ENCODE measurements at places on chromosomes 16 and 17.

GRCh38 chr16:47713225-47713595, 252.1 kb downstream of the PHKB start:
- DNase-seq = no peak

DNA sequence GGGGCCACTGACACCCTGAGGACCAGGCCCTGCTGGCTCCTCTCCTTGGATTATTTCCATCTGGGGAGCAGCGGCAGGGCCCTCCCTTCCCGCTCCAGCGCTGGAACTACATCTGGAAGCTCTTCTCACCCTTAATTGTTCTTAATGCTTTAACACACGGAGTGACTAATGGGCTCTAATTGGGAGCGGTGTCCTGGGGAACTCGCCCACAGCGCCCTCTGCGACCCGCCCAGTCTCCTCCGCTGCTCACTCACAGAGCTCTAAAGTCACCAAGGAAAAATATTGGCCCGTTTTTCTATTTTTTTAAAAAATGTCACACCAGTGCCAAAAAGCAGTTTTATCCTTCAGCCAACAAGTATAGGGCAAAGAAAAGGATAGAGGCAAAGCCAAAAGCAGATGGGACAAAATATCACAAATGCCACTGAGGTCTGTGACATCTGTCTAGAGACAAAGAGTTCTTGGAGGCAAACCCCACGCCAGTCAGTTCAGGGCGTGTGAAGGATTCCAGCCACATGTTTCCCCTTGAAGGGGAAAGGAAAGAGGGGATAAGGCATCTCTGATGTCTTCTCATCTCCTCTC, 134.7 kb downstream of the RBFOX3 start:
- no peak for DNase-seq

- no peak for DNase-seq
Observed at GRCh38 chr16:75628351-75628750, 5.3 kb upstream of the ADAT1 start.

GRCh38 chr17:10429421-10430045, 7.8 kb upstream of the MYH8 start:
- no peak for DNase-seq

DNA sequence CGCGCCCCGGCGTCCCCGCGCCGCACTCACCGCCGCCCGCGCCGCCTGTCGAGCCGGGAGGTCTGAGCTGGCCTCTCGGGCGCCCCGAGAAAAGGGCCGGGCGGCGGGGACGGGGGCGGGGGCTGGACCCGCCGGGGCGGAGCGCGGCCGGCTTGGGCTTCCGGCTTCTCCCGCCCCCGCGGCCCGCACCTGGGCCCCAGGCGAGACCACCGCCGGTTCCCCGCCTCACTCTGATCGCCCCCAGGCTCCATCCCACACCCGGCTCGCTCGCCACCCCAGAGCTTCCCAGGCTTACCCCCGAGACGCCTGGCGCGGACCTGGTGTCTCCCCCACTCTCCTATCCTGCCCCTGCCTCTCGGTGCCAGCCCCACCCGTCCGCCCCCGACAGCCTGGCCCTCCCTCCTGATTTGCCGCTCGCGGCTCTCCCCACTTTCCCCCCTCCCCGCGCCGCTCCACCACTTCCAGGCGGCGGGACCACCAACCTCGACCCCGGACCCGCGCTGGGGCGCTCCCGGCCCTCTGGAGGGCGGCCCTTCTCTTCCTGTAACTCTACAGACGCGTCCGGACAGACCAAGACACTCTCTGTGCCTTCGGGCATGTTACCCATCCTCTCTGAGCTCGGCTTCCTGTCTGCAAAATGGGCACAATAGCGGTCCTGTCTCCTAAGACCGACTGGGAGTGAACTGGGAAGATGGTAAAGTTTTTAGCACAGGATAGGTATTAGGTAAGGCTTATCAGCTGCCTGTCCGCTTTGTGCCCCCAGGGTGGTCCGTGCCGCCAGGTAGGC, at the start of gene LITAF:
Gene LITAF (minus strand): TSS at position 64 of the 787 bp plus-strand sequence. CDS start 30,189 bp downstream, outside the sequence.
- DNase-seq = no peak

- DNase-seq = no peak
Observed at GRCh38 chr16:1929105-1929504, 10.9 kb upstream of the HS3ST6 start.

GRCh38 chr16:46828292-46828691, 2.7 kb downstream of the C16orf87 start:
- DNase-seq = no peak

DNA sequence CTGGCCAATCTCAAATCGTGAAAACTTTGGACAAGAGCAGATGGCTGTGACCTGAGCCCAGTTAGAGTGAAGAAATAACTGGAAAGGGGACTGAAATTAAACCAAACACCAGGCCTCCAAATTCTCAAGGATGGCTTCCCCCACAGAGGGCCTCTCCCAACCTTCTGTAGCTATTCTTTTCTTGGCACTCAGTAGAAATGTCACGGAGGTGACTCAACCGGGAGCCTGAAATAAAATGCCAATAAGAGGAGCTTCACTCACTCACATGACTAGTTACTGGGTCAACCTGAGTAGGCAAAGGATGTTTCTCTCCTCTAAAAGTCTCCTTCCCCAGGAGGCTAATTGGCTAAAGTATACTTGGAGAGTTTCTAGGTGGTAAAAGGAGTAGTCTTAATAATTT, 230.7 kb downstream of the MAF start:
- no peak for DNase-seq

DNA sequence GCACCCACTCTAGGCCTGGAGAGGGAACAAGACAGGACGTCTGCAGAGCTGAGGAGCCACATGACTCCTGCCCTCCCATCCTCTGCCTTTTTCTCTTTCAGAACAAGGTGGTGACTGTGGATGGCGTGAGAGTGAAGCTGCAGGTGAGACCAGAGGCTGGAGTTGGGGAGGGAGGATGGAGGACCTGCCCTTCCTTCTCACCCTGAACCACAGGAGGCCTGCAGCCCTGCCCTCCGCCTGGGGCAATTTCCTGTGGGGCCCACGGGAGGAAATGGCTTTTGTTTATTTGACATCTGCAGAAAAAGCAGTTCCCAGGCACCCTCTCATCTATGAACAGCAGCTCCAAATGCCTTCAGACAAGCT, 5.1 kb downstream of the RAB37 start:
- no peak for DNase-seq

GRCh38 chr17:59357219-59357697, 25.8 kb downstream of the YPEL2 start:
- no peak for DNase-seq

GRCh38 chr17:67759355-67760171, 41.8 kb downstream of the NOL11 start:
- no peak for DNase-seq

DNA sequence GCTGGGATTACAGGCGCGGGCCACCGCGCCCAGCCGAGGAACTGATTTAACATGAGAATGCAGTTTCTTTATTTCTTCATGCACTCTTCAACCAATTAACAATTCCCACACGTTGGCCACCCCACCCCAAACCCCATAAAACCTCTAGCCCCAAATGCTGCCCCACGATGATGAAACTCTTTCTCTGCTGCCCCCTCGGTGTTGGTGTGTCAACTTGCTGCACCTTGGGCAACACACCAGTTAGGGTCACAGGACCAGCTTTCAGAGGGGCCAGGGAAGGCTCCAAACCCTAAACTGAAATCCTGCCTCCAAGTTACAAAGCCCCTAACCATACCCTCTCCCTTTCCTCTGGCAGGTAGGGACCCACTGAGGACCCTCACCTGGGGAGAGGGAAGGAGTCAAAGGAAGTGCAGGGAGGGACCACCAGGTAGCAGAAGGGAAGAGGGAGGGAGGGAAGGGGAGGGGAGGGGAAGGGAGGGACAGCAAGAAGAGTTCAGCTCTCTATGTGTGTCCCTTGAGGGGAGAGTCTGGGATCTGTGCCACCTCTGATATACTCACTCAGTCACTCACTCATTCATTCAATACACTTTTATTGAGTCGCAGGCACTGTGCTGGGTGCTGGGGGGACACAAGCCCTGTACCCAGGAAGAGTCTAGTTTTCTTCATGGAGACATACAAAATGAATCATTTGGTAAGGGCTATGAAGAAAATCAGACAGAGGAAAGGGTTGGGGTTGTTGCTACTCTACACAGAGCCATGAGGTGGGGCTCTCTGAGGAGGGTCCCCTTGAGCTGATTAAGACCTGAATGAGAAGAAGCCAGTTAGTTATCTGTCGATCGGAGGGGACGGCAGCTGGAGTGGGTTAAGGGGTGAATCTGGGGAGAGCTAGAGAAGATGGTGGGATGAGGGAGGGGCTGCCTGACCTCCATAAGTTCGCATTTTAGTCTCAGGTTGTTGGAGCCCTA, 3.9 kb downstream of the PLXDC1 start:
- no peak for DNase-seq

- no peak for DNase-seq
Observed at GRCh38 chr17:62670202-62670821, 42.8 kb downstream of the MRC2 start.

GRCh38 chr16:70468776-70469525, 14.6 kb downstream of the FCSK start:
- no peak for DNase-seq

- no peak for DNase-seq
Observed at GRCh38 chr16:52874042-52874441, 178.7 kb downstream of the CHD9NB start.

- DNase-seq = no peak
Observed at GRCh38 chr16:54282202-54282927, 4.2 kb downstream of the IRX3 start.

GRCh38 chr17:64447526-64447925, 1.4 kb upstream of the MILR1 start:
- no peak for DNase-seq

DNA sequence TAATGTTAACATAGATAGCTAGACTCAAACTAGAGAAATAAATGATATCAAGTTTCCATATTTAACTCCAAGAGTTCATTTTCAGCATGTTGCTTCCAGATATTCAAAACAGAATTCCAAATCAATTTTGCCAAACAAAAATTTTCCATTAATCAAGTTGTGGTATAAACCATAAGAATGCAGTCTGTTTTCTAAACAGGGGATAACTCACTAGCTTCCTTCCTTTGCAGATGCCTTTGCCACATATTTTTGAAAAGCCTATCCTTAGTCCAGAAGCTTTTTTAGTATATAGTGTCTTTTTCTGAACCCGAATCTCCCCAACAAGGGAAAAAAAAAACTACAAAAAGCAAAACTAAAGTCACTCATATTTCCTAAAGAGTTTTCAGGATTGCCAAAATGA, 61.5 kb downstream of the HELZ start:
- no peak for DNase-seq

- no peak for DNase-seq
Observed at GRCh38 chr16:19776565-19776964, 58.5 kb downstream of the IQCK start.

GRCh38 chr17:15278380-15278779, 13.3 kb upstream of the PMP22 start:
- no peak for DNase-seq

DNA sequence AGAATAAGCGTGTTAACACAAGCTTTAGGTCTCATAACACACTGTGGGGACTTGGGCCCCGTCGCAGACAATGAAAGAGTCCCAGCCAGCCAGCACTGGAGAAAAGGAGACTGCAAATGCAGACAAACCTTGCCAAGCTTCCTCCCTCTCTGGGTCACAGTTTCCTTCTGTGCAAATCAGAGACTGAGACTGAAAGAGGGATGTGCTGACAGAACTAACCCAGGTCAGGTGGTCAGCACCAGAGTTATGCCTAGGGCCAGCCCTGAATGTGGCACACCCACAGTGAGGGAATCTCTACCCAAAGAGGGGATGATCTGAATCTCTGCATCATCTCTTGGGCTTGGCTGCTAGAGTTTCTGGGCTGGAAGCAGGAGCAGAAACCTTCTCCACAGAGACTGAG, 282.3 kb upstream of the CCL2 start:
- DNase-seq = no peak

DNA sequence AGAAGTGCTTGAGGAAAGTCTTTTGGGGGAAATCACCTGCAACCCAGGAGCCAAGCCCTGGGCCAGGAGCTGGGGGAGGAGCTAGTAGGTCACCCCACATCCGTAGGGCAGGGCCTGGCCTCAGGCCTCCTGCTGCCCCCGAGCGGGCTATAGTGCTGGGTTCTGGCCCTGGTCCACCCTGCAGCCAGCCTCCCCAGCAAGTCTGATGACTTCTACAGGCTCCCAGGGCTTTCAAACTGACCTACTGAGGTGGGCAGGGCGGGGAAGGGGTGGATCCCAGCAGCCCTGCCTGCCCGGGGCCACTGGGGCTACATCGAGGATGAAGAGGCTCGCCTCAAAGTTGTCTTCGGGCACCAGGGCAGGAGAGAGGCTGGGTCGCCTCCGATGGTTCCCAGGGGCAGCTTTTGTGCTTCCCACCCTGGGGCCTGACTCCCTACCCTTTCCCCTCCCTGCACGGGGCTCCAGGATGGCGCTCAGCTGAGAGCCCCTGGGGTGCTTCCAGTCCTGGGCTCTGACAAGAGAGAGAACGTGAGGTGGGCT, 5.0 kb downstream of the CENPX start:
- DNase-seq = no peak

DNA sequence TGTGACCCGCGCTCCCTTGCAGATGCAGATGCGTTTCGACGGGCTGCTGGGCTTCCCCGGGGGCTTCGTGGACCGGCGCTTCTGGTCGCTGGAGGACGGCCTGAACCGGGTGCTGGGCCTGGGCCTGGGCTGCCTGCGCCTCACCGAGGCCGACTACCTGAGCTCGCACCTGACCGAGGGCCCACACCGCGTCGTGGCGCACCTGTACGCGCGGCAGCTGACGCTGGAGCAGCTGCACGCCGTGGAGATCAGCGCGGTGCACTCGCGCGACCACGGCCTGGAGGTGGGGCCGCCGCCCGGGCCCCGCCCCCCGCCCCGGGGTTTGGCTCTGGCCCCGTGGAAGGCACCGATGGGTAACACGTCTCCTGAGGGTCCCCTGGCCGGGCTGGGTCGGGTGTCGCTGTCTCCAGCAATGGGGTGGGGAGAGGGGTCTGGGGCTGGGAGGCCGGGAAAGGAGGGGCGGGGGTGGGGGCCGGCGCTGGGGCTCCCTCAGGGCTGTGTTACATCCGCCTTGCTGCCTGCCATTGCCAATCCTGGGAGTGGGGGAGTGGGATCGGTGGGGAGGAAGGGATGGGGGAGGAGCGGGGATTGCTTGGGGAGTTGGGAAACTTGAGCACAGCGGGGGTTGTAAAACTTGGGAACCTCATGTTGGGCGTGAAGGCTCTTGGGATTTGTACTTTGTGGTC, 737 bp downstream of the NUDT16L1 start:
- no peak for DNase-seq

DNA sequence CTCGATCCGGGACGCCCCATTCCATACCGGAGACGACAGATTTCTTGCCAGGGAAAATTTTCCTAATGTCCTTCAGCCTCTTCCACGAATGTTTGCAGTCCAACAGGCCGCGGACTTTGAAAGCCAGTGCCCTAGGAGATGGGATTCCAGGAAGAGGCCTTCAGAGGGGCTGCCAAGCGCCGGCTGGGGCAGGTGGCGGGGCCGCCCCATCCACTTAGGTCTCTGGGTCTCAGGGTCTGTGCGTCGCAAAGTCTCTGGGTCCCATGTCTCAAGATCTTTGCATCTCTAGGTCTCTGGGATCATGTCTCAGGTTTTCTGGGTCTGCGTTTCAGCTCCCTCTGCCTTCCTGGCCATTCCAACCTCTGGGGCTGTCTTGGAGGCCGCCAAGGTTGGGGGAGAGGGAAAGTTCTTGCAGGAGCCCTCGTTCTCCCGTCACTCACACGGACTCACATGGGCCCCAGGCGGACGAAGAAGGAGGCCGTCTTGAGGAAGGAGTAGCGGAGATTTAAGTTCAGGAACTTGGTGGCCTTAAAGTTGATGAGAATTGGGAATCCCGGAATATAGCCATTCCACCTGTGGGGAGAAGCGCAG, 7.2 kb downstream of the ALOX12B start:
- no peak for DNase-seq
